AML-193 (cell line): ENCODE measurements at places on chromosomes 3 and 15.

DNA sequence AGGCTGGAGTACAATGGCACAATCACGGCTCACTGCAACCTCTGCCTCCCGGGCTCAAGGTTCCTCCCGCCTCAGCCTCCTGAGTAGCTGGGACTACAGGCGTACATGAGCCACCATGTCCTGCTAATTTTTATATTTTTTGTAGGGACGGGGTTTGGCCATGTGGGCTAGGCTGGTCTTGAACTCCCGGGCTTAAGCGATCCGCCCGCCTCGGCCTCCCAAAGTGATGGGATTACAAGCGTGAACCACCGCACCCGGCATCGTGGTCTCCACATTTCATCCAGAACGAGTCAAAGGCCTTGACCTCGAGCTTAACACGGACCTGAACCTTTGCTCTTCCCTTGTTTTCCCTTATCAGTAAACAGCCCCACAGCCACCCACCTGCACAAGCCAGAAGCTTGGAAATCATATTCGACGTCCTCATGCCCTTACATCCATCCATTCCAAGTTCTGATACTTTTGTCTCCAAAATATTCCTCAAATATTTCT lies 1.4 kb upstream of the PTPN23 start:
- no peak for DNase-seq

DNA sequence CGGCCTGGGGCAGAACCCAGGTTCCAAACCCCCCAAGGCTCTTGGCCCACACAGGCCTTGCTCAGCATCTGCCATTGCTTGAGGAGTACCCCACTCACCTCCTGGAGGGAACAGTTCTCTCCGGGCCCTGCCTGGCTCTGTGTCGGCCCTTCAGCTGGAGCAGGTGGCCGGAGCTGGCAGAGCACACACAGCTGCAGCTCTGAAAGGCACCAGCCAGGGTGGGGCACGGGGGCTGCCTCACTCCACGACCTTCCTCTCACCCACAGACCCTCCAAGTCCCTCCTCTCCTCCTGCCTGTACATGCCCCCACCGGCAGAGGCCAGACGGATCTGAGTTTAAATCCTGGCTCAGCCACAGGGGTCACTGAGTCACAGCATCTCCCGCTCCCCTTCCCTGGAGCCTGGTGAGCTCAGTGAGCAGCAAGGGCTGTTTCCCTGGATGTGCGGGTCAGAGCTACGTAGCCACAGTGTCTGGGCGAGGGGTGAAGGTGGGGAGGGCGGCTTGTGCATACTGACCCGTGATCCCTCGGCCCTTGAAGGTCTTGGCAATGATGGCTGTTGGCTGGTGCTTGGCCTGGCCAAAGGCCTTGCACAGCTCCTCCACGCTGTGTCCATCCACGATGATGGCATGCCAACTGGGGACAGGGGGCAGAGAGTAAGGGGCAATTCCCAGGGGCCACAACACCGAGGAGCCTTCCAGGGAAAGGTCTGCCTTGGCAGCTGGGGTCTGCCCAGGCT lies 23.0 kb downstream of the TKT start:
- no peak for DNase-seq

DNA sequence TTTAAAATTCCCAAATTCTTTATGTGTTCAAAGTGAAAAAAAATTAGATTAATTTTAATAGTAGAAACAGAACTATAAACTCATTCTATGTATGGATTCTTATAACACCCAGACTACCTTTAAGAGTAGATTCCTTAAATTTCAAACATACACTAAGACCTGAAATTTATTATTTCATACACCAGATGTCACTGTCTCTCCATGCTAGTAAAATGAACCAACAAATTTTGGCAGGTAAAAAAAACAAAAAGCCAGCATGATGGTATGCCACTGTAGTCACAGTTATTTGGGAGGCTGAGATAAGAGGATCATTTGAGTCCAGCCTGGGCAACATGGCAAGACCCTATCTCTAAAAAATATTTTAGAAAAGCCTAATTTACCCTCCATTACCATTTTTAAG lies 461.3 kb upstream of the NAALADL2 start:
- DNase-seq: peak; percentile 70

DNA sequence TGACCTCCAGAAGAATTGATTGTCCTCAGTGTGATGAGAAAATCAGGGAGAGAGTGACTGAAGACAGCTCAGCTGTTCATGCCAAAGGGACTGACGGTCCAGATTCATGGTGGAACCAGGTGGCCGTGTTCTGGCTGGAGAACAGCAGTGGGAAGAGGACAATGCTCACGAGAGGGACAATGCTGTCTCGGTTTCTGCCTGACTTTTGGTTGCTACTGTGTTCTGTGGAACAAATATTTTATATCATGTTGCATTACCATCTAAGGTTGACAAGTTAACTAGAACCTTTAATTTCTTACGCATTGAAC lies 58.0 kb upstream of the ULK4 start:
- no peak for DNase-seq

GRCh38 chr15:41501931-41502794 lies 8.5 kb downstream of the ITPKA start:
- no peak for DNase-seq

DNA sequence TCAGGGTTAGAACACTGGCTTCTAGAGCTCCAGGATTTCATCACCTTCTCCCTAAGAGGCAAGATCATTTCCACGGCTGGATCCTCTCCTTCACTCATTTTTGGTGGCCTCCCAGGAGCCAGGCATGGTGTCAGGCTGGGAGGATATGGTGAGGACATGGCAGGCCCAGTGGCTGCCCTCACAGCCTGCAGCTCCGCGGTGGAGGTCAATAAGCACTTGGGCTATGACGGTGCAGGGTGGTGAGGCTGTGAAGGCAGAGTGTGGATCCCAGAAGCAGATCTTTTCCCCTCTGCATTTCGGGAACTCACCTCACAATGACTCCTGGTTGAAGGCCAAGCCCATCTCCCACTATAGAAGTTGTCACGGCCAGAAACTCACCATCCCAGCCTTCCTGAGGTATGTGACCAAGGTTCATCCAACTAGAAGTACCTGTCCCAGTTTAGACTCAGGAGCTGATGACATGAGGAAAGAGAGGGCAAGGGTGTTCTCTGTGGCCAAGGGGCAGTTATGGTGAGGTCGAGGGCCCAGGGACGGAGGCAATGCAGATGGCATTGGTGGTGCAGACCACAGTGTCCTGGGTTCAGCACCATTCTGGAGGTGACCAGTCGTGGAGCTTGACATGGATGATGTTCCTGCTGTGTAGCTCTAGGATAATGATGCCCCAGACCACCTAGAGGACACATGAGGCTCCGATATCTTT lies 100.1 kb upstream of the SMAD3 start:
- DNase-seq: no peak

- DNase-seq: peak; percentile 55
These were observed 727 bp downstream of the RAP2B start for GRCh38 chr3:153162513-153163392.

GRCh38 chr3:42180901-42181300 lies 85.1 kb downstream of the CCK start:
- DNase-seq: no peak

GRCh38 chr3:169969174-169970095 lies 2.8 kb downstream of the SEC62 start:
- peak; percentile 36 for DNase-seq

GRCh38 chr3:192916371-192917027 lies 1.2 kb downstream of the MB21D2 start:
- no peak for DNase-seq

GRCh38 chr3:151142929-151143328 lies 57.5 kb downstream of the MED12L start:
- DNase-seq: no peak

DNA sequence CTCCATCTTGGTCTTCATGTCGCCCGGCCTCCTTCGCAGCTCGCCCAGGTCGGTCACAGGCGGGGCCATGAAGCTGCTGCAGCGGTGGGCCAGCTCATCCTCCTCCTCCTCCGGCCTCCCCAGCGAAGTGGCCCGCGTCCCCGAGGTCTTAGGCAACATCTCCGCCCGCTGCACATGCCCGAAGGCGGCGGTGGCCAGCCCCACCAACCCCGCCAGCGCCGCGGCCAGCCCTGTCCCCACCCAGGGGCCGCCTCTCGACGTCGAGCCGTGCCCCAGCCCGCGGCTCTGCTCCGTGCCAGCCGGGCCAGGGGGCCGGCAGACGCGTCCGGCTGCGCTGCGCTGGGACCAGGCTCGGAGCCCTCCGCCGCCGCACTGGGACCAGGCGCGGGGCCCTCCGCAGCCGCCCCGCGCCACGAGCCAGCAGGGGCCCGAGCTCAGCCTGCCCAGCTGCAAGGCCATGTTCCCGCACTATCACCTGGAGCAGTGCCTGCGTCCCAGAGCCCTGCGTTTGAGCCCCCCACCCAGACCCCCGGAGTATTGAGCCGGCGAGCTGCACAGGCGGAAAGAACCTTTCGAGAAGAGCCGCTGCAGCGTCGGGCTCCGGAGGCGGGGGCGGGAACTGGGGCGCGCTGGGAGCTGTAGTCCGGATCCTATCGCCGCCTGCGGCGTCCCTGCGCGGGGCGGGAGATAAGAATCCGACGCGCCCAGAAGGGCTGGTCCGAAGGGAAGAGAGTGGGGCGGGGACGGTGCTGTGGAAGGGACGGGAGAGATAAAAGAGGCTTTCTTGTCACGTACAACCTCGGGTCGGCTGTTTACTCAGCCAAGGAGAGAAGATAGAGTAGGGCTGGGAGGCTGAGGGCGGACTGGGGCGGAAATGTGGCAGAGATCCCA lies at the start of gene CPOX:
TSS of gene CPOX (minus strand) at position 566 of the 891 bp plus-strand sequence. CDS start at position 459, 107 bp downstream.
- peak; percentile 85 for DNase-seq

DNA sequence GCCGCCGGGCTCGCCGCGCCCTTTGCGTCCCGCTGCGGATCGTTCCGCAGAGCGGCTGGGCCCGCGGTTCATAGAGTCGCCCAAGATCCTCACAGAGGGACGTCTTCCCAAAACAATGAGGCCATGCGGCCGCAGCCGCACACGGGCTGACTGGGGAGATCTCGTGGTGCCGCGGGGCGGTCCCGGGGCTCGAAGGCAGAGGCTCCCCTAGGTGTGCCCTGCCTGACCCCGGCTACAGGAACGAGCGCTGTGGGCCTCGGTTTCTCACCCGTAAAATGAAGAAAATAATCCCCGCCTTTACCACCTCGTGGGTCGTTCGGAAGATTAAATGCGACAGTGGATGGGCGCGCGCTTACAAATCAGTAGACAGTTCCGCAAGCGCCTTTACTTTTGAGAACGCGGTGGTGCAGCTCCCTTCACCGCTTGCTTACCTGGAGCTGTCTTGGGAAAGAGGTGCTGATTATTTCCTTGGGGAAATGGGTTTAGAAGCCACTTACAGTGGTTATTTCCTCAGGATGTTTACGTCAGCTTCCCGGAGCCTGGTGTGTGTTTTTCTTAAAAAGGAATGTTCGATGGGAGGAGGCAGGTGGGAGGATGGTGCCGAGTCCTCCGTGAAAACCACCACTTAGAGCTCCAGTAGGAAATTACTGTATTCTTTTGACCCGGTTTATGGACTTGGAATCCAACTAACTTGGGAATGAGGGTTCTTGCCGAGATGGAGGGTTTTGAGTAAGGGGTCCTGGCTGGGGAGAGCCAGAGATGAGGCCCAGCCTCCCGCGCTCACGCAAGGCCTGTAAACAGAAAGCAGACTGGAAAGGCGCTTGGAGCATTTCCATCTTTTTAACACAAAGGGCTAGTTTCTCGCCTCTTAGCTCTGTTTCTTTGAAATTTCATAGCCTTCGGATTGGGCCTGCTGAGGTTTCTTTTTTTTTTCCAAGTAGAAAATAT lies 1.9 kb upstream of the MEX3B start:
- DNase-seq: no peak

DNA sequence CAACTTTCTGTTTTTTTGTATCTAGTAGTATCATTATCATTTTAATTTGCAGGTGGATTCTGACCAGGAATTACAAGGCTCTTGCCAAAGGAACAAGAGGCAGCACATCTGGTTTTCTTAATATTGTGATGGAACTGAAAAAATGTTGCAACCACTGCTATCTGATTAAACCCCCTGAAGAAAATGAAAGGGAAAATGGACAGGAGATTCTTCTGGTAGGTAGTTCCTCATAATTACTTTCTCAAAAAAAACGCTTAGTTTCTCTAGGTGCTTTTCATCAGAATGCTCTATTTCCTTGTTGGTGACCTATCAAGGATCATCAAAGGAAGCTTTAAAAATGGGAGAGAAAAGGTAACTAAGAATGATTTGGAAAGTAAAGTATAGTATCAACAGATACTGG lies 71.6 kb downstream of the CHD2 start:
- no peak for DNase-seq

DNA sequence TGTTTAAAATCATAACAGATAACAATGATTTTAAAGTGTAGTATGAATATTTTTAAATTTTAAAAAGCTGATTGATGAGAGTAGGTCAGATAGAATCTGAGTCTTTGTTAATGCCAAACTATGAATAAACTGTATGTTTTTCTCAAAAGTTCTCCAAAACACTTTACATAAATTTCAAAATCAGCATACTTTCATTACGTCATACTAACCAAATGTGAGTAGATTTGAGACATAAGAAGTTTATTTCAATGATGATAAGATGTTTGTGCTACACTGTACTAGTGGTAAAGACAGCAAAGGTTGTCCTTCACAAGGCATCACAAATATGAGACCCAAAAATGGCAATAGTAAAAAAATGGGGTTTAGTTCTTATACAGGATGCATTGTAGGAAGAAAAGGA lies 1342.9 kb downstream of the SI start:
- no peak for DNase-seq

GRCh38 chr3:61057464-61057863 lies 193.8 kb downstream of the FHIT start:
- DNase-seq: no peak

GRCh38 chr15:75620058-75620820 lies 5.3 kb downstream of the SNUPN start:
- no peak for DNase-seq

DNA sequence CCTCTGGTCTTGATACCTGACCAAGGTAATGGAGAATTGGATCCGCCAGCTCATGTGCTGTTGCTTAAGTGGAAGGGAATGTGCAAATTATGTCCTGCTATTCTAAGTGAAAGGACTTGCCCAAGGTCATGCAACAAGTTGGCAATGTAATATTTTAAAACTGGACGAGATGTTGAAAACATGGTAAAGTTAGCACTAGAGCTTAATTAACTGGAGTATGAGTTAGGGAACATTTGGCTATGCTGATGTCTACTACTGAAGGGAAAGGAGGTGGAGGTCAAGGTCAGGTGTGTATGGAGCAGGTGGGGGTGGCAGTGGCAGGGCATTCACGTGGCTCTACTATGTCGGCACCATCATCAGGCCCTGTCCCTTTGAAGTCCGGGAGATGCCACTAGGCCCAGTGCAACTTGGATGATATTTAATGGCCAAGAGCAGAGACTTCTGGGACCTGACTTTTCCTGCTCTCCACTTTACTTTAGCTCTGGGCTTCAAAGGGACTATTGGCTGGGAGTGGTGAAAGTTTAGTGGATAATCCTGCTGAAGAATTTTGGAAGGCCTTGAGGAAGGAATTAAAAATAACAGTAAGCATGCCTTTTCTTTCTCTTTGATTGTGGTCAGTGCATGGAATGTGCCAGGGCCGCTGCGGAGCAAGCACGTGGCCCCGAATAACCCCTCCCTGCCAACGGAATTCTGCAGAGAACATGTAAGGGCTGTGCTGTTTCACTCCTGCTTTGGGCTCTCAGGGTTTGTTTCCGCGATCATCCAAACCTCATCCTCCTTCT lies 14.9 kb downstream of the SMAD3 start:
- no peak for DNase-seq

DNA sequence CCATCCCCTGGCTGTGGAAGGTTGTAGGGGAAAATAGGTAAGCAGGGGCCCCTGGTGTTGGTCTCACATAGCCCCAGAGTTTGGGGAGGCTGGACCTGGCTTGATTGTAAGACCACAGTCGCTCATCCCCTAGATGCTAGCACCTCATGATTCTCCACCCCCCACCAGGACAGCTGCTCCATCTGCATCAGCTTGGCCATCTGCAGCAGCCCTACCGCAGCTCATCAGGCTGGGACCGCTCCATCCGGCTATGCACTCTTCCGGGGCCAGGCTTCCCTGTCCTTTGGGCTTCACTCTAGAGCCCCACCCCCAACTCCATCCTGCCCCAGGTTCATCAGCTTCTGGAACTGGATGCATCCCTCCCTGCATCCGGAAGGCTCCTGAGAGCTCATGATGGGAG lies 12.6 kb downstream of the SCN5A start:
- DNase-seq: no peak
